KG1 (cell line): ENCODE measurements at places on chromosomes 7 and 10.
A peak's percentile ranks its signal among the peaks of the same experiment; 100 is the strongest.

GRCh38 chr7:56040730-56041129 is 10.5 kb downstream of the PSPH start:
- DNase-seq: no peak

DNA sequence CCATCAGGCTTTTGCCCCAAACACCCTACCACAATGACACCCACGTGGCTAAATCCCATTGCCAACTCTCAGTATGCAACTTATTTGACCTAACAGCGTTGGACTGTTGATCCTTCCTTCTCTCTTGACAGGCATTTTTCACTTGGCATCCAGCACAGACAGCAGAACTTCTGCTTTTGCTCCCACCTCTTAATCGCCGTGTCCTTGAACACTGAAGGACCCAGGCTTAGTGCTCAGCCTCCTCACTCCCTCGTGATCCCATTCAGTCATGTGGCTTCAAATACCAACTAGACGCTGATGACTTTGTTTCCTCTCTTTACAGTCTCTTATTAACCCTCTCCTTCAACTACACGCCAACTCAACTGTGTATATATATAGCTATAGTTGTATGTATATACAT is 25.0 kb downstream of the ZFAND2A start:
- DNase-seq: no peak

DNA sequence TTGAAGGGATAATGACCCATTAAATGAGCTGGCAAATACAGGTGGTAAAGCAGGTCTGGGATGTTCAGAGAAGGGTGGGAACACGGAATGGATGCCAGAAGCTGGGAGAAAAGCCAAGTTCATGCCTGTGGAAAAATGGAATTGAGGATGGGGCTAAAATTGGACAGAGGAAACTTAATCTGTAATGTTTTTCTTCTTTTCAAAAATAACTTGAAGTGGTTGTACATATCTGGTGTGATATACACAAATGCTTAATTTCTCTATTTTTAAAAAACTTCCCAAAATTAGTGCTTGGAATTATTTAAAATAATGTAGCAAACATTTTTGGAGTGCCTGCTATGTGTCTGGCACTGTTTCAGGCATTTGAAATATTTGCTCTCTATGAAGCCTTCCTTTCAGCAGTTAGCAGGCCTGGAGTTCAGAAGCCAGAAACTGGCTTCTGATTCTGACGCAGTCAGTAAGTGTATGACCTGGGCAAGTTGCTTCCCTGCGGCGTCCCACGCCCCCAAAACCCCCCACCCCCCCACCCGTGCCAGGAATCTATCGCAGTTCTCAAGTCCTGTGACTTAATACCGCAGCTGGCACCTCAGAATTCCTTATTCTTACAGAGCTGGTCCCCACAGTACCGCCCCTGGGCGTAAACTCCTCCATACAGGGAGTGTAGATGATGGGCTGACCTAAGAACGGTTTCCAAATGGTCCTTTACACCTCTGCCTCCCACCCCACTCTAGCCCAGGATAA is 828 bp upstream of the MALSU1 start:
- DNase-seq: no peak

DNA sequence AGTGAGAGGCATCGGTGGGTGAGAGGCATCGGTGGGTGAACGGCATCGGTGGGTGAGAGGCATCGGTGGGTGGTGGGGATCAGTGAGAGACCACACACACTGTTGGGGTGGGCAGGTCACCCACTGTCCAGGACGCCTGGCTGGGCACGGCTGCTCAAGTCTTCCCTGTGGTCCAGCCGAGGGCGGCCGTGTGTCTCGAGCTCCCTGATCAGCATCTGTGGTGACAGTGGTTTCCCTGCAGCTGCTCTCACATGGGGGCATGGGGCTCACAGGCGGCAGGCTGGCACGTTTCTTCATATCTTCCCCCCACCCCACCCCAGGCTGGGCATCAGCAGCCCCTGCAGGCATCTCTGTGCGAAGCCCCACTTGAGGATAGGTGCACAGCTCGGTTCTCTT is 78.2 kb downstream of the NKX6-2 start:
- DNase-seq: no peak

DNA sequence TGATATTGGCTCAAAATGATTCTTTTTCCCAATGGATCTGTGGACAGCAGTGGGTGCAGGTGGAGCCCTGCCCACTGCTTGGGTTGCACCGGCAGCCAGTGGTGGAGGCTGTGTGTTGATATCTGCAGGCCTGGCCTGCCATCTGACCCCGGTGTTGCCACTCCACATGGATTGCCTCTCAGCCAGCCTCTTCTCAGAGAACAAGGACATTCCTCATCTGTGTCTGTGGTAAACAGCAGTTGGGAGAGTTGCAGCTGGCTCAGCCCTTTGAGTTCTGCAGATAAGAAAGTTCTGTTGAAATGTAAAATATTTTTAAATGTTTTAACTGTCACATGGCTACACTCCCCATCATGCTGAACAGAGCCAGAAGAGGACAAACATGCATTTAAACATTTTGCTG is 374.9 kb upstream of the CELF2 start:
- DNase-seq: no peak

DNA sequence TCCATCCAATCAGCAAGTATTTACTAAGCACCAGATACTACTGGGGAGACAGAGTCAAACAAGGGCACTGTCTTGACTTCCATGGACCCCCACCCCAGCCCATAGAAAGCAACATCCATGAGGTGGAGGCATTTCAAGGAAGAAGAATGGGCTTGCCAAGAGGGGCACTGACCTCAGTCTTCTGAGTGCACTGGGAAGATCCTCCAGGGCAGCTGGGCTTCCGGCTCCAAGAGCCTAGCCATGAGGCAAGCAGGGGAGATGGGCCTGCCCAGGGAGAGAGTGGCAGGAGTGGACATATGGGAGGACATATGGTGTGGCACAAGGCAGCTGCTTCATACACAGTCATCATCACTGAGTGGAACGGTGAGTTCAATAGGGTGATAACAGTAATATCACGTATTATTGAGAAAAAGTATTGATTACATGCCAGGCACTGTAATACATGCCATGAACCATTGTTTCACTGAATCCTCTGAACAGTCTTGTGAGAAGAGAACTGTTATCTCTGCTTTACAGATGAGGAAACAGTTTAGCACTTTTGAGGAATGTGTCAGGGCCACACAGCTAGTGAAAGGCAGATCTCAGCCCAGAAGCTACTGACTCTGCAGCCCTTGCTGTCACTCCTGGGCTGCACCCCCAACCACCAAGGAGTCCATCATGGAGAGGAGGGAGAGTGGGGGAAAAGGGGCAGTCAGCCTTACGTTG is 331.7 kb upstream of the ZMIZ1 start:
- DNase-seq: no peak

DNA sequence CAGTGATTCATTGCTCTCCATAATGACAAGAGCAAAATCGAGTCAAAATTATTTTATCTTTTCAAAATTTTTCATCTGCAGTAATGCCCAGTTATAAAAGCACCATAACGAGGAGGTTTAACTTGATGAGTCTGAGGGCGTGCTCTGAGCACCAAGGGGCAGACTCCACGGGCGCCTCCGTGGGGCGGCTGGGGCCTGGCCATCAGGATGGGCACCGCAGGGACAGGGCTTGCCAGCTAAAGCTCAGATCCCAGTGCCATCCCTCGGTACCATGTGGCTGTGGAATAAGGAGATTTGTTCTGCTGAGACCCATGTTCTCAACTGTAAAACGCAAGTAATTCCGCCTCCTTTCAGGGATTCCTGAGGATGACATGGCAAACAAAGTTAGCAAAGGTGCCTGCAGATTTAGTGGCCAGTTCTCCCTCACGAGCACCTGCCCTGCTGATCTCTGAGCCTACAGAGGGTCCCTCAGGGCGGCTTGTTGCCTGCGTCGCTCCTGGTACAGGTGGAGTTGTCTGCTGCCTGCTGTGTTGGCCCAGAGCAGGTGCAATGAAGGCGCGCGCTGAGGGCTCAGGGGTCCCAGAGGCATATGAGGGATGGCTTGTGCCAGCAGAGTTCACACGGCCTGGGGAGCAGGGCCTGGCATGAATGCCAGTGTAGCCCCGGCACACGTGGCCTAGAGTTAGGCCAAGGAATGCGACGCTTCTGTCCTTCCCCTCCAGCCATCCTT is 584.4 kb downstream of the TCERG1L start:
- no peak for DNase-seq

DNA sequence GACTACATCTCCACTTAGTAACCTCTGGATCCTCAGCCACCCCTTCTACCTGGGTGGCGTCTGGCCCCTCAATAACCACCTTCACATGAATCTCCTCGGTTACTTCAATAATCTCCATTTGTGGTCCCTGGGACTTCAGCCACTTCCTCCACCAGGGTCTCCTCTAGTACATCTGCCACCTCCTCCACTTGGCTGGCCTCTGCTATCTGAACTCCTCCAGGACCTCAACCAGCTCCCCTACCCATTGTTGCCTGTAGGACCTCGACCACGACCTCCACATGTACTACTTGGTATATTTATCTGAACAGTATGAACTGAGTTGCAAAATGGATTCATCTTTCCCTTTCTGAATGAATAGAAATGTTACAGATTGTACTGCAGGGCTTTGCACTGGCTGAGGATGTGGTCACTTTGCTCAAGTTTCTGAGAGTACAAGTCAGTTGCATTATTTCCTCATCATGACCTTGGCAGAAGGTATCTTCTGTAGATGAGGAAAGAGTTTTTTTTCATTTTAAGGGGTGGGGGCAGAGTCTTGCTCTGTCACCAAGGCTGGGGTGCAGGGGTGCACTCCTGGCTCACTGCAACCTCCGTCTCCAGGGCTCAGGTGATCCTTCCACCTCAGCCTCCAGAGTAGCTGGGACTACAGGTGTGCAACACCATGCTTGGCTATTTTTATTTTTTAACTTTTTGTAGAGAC is 36.0 kb downstream of the MAT1A start:
- no peak for DNase-seq

DNA sequence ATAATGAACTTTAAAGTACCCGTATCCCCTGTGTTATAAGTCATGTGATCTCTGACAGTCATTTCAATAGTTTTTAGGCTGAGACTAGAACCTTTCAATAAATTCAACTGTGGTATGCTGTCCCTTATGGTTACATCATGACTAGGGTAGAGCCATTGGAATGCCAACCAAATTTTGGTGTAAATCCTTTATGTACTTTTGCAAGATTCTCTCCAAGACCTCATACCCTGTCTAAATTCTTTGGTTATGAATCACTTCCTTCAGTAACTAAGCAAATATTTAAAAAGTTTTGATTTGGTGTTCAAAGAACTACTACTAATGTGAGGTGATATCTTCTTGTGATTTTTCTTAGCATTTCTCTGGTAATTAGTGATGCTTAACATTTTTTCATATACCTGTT is 20.8 kb upstream of the OR6B1 start:
- DNase-seq: no peak

GRCh38 chr10:3772361-3773171 is 12.4 kb downstream of the KLF6 start:
- DNase-seq: no peak

DNA sequence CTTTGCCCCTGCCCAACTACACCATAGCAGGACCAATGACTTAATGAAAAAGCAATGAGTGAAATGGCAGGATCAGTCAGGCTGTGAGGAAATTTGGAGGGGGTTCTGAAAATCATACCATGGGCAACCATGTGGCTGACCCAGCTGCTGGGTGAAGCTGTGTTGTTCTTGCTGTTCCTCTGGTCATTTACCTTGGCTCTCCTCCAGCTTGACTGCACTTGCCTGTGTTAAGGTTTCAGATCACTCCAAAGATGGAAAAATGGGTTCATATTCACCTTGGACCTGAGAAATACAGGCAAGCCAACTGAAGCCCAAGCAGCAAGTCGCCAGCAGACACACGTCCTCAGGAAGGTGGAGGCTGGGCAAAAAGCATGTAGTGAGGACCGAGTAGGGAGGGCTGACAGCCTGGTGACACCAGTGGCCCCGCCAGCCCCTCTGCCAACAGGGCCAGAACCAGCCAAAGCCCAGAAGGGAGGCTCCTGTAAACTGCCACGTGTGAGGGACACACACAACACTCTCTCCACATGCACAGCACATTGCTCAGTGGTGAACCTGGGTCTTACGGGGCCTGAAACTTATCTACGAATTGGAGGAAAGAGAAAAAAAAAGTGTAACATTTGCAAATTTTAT is 40.1 kb downstream of the PARP12 start:
- DNase-seq: no peak

DNA sequence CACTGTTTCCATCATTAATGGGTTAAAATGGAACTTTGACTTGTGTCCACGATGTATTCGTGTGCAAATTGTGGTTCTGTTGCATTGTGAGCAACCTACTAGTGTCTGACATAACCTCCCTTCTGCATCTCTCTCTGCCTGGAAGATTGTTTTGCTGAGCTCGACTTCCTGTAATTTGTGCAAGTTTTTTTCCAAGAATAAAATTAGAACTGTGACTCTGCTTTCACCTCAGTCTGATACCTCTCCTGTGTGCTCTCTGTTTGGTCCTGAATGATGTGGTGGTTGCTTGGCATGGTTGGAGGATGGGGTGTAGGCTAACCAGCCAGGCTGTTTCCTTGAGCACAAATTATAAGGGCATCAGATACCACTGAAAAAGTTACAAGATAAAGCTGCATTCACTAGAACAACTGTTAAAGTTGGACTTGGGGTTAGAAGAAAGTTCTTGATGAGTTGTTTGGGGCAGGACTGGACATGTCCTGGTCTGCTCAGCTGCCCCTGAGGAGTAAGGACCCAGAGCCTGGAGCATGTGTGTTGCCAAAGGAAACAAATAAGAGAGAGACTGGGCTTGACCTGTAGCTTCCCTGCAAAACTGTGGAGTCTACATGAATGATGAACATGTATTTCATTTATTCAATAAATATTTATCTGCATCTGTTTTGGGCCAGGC is 1.9 kb upstream of the VOPP1 start:
- DNase-seq: peak; percentile 31

DNA sequence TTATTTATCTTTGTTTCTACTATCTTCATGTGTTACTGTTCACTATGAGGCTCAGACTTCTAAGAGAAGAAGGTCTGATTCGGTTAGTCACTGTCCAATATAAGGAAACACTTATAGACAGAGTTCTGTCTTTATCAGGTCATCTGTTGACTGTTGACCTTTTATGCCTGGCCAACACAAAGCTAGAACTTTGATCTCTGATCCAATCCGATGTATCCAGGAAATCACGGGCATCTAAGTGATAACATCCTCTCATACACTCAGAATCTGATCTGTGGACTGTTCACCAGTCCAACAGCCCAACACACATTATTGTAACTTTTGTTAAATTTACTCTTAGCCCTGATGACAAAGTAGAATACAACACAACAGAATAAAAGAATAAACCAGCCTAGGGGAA is 114.6 kb downstream of the SRI start:
- no peak for DNase-seq

DNA sequence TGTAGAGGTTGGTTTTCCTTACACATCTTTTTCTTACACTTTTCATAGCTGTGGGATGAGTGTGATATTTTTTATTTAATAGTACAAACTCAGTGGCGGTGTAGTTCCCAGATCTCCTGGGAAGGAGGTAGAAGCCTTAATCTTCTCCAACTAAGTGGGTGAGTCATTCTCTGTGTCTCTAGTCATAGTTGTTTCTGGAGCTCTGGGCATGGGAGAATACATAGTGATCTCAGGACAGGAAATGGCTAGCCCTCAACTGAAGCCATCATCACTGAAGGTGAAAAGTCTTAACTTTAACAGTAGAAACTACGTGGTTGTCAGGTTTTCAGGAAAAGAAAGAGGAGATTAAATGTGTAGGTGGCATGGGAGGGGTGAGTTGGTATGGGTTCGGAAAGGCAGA is 319.4 kb upstream of the FZD8 start:
- DNase-seq: no peak

GRCh38 chr10:111429288-111430028 is 352.6 kb downstream of the ADRA2A start:
- no peak for DNase-seq

GRCh38 chr10:84938117-84938905 is 609.9 kb downstream of the CCSER2 start:
- DNase-seq: no peak

- no peak for DNase-seq
Measured at GRCh38 chr7:91285696-91286355, 21.6 kb downstream of the FZD1 start.

GRCh38 chr7:68688416-68689086 is 909.7 kb upstream of the AUTS2 start:
- no peak for DNase-seq
